ENCODE measurements at places on chromosomes 11 and 22.

- no peak for DNase-seq
These were observed 22.6 kb upstream of the OR56B1 start for GRCh38 chr11:5713695-5714094.

DNA sequence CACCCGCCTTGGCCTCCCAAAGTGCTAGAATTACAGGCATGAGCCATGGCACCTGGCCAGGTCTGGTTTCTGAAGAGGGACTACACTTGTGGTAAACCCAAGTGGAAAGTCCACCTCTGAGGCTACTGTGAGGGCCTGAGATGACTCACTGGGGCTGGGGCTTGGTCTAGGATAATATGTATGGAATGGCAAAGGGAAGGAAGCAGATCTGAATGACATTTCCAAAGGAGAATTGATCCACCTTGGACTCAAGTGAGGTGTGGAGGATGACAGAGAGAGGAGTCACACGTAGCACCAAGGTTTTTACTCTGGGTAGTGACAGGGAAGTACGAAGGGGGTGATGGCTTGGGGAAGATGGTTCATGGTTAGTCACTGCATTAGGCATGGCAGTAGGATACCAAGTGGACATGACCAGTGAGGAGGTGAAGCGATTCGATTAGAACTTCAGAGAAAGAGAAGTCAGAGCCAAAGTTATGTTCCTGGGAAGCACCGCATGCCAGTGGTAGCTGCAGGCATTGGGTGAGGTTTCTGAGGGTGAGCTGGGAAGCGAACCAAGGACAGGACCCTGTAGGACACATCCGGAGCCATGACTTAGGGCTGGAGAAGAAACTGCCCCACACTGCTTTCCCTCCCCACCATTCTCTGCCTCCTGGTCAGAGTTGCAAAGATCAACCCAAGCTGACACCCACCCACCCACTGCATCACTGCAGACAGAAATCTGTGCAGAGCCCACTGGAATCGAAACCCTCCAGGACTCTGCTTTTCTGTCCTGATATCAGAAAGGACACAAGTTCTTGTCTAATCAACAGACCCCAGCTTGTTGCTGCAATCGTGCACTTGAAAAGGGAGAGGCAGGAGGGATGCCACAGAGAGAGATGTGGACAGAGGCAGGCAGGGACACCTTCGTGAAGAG, 13.0 kb upstream of the BCL9L start:
- DNase-seq: no peak

DNA sequence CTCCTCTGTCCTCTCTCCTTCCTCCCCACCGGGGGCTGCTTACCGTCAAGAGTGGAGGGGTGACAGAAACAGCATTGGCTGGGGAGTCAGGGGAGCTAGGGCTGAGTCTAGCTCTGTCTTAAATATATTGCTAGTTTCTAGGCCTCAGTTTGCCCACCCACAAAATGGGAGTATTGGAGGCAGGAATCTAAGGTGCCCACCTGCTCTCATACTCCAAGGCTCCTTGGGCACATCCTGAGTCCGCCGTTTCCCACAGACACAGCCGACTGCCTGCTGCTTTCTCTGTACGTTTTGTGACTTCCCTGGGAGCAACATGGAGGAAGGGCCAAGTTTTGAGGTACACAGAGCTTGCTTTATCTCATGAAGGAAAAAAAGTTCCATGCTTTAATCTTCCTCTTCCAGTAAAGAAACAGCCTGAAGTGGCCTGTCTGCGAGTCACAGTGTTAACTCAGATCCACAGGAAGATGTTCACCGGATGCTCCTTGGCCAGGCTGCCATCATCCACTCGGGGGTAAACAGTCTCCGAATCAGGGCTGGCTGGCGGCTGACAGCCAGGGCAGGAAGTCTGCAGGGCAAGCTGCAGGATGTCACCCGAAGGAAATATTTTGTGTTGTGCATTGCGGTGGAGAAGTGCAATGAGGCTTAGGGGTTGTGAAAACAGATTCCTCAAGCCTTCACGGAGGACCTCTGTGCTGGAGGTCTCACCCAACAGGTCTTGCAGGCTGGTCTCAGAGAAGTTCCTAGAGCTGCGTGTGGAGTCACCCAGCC, 11.0 kb upstream of the CERK start:
- DNase-seq: peak; percentile 91

DNA sequence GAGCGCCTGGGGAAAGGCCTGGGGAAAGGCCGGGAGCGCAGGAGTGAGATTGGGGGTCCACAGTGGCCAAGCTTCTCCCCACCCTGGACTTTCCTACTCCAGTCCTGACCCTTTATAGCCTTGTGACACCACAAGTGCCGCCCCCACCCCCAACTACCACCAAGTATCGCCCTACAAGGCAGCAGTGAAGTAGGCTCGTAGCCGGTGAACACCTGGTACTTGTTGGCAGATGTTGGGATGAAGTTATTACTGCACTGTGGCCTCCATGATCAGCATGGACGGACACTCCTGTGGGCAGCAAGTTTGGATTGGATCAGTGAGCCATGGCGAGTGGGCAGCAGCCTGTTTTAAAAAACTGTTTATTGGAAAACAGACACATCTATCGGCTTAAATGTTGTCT, 45.0 kb downstream of the EIF3F start:
- DNase-seq: no peak
